Camera-type eye (tissue), 1 donor: ENCODE measurements at places on chromosomes 3 and 15. TPM values are rescaled to one million over a fixed set of nuclear protein-coding genes. Genes with fewer than 3 reads are reported as not detected.

The CNTN4 gene
- 98.5 TPM for total RNA-seq

The WNT5A gene
- 39.0 TPM for total RNA-seq

The MST1R gene
- 1.8 TPM for total RNA-seq

The UCN2 gene
- 0.33 TPM for total RNA-seq

The STRA6 gene
- 17.3 TPM for total RNA-seq

The TMEM44 gene
- 17.5 TPM for total RNA-seq

The ACP3 gene
- 3.7 TPM for total RNA-seq

The PP2D1 gene
- total RNA-seq: not detected

The GCNT3 gene
- 0.99 TPM for total RNA-seq

The SAMD7 gene
- 22.0 TPM for total RNA-seq

The TMEM40 gene
- total RNA-seq: 0.82 TPM

The AMT gene
- total RNA-seq: 13.3 TPM

The ABHD10 gene
- 73.0 TPM for total RNA-seq
